ENCODE measurements at places on chromosomes 11 and 22.

DNA sequence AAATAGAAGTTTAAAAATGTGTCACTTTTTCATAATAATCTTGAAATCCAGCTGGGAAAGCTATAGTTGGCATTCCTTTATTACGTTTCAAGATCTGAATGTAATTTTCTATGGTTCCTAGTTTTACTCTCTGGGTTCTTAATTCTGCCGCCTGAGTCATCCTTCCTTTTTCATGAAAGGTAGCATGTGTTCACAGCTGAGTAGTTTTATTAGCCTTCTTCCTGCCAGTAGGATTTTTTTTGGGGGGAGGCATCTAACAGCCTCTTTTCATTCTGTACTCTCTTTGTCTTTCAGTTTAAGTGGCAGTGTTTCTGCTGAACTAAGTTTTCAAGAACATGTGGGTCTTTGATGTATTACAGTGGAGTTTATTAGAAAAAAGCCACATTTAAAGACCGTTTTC, 36.5 kb downstream of the OR2AG2 start:
- DNase-seq = no peak

DNA sequence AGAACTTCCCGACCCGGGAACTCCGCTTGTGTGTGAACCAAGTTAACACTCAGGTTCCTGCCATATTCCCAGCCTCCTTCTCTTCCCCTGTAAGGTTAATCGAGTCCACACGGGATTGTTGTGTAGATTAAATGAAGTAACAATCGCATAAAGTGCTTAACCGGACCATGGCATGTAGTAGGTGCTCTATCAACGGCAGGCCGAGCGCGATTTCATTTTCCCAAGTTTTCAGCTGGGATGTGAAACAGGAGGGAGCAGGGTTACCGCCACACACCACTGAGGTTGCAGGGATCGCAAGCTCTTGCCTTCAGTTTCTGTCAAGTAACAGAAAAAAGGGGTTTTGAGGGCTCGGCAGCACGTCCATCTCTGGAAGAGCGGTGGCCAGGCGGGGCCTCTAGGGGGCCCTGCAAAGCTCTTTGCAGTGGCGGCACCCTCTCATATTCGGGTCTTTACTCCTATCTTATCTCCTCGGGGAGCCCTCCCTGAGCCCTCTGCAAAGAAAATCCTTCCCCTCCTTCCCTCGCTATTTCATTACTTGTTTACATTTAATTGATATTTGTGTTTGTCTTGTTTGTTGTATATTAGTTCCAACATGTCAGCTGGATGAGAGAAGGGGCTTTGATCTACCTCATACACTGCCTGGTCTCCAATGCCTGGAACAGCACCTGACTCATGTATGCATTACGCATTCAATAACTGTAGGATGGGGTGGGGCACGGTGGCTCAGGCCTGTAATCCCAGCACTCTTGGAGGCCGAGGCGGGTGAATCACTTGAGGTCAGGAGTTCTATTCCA, 816 bp upstream of the PLEKHA7 start:
- DNase-seq = no peak

- DNase-seq = peak; percentile 58
Measured at GRCh38 chr11:46918083-46918787, at the start of gene LRP4. TSS of gene LRP4 (minus strand) at chr11:46918550. CDS start at chr11:46918379, 171 bp downstream.

GRCh38 chr22:50544078-50544745, 1.5 kb upstream of the KLHDC7B start:
- DNase-seq = no peak

DNA sequence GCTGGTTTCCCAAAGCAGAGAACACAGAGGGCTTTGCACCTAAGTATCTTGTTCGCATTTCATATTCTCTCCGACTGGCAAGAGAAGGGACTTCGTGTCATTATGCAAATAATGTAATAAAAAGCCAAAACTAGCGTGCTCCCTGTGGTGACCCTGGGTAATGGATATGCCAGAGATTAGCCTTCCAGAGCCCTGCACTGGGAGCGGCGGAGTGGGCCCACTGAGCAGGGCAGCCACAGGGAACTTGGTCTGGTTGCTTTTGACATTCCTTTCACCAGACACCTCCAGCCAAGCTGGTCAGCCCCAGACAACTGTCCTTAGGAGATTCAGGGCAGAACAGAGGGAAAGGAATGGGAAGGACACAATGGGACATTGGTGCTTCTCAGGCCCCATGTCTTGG, 56.1 kb downstream of the FLI1 start:
- no peak for DNase-seq

GRCh38 chr11:134416726-134417125, 4.7 kb upstream of the B3GAT1 start:
- DNase-seq = no peak

GRCh38 chr22:39529487-39529851, 3.1 kb downstream of the RPS19BP1 start:
- DNase-seq = no peak

GRCh38 chr11:104583857-104584256, 314.4 kb downstream of the CASP12 start:
- no peak for DNase-seq

DNA sequence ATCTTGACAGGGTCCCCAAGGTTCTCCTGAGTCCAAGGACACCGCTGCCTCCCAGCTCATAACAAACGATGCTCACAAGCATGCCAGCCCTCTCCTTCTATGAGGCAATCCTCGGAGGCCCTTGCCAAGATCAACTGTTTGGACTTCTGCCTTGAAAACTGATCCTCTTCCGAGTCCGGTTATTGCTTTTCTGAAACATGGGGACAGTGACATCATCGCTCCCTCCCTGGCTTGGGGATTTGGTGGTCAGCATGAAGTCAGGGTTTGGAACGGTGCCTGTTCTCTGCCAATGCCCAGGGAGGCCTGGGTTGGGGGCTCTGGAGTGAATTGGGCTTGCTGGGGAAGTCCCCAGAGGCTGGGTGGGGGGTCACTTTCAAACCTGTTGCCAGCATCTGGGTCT, 149.3 kb downstream of the FBXO7 start:
- DNase-seq = no peak

GRCh38 chr11:35879361-35879760, 64.5 kb upstream of the LDLRAD3 start:
- no peak for DNase-seq

GRCh38 chr11:96141626-96142025, 201.4 kb downstream of the MAML2 start:
- no peak for DNase-seq

DNA sequence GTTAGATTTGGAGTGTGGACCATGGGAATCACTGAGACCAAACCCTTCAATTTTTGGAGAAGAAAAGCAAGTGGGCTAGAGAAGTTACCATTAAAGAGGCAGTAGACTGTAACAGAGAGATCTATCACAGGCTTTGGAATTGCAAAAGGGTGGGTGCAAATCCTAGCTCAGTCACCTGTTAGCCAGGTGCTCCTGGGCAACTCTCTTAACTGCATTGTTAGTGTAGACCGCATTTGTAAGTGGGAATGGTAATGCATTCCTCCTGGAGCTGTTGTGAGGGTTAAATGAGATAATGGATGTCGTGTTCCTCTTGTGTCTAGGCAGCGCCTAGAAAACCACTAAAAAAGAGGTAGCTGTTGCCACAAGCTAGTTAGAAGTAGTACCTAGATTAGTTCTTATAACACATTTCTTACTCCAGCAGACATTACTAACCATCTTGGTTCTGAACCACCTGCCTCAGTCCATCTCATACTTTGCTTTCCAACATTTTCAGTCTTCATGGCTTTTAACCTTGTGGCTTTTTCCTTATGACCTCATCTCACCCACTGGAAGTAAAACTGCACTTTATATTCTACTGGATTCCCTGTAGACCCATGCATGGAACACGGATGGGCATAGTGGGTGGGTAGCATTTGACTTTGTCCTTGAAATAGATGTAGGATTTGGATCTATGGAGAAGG, 153.0 kb downstream of the HIPK3 start:
- DNase-seq = no peak

DNA sequence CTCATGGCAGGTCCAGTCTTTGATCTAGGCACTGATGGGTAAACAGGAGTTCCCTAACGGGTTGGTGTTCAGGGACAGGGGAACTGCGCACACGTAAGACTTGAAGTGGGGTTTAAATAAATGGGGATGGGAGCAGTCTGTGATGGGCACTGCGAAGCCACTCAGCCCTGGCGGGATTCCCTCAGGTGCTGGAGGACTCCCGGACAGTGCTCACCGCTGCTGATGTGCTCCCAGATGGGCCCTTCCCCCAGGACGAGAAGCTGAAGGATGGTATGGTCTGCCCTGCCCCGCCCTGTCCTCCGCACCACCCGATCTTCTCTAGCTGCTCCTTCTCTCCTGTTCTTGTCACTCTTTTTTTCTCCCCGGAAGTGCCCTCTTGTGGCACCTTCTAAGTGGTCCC, 9.5 kb downstream of the CCDC134 start:
- no peak for DNase-seq

GRCh38 chr11:74520927-74521665, 27.6 kb upstream of the LIPT2 start:
- DNase-seq = no peak

GRCh38 chr11:28860893-28861292, 752.7 kb downstream of the METTL15 start:
- DNase-seq = no peak

- no peak for DNase-seq
Measured at GRCh38 chr22:37195921-37196320, 7.9 kb upstream of the C1QTNF6 start.

DNA sequence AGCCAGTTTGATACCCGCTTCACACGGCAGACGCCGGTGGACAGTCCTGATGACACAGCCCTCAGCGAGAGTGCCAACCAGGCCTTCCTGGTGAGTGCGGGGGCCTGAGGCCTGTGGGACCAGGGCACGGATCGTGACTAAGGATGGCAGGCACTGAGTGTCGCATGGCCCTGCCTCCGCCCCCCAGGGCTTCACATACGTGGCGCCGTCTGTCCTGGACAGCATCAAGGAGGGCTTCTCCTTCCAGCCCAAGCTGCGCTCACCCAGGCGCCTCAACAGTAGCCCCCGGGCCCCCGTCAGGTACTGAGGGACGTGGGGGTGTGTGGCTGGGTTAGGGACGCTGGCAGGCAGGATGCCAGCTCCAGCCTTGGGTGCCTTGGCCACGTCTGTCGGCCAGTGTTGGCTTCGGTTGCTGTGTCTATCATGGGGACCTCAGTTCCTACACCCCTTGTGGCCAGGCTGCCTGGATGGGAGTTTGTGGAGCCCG, 3.0 kb downstream of the PTPRCAP start:
- no peak for DNase-seq

DNA sequence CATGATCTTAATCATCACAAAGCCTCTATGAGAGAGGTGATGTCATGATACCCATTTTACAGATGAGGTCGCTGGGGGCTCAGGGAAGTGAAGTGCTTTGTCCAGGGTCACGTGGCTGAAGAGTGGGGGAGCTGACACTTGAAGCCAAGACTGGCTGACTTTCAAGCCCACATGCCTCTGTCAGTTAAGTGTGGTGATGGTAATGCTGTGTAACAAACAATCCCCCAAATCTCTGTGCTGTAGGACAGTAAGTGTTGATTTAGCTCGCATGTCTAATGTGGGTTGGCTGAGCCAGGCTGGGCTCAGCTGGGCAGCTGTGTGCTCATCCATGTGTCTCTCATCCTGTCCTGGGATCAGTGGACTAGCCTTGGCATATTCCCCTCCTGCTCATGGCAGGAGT, 87.1 kb upstream of the GRK3 start:
- DNase-seq = no peak

DNA sequence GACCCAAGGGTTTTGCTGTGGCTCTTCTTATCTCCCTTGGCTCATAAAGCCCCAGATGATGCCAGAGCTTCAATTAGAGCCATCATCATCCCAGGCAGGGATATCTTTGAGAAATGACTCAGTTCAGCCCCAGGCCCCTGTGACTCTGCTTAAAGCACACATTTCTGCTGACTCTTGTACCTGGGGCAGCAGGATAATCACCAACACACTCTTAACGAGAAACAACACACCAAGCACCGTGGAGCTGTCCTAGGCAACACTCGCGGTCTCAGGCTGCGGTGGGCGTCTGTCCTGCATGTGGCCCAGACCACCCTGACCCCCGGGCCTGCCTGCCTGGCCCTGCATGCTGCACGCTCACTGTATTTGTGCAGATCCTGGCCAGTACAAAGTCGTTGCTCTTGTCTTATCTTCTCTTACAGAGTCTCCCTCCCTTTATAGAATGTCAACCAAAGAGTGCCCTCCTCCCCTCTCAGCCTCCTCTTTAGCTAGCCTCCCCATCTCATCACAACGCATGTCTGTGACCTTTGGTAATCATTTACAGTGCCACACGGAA, 114.2 kb upstream of the PARVA start:
- DNase-seq = no peak

GRCh38 chr11:93133488-93134109, 64.2 kb downstream of the SLC36A4 start:
- no peak for DNase-seq

DNA sequence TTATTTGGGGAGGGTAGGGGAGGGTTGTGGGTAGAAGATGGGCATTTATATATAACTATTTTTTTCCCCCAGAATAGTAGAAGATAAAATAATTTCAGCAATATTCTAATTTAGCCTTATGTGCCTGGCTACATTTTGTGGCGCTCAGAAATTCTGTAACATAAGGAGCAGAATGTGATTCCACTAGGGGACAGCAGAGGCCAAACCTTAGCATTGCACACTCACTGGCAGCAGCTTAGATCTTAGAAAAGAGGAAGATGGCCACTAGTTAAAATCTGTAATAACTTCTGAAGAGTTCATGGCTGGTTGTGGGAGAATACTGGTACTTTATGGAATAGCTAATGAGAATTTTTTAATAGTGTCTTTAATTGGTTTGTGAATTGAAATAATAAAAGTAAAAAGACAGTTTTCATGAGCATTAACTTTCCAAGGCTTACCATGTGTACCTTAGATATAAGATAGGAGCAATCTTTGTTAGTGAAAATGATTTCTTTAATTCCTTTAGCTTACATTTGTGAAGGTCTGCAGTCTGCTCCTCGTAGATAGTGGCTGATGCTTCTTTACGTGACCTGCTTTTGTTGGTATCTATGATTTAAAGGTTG, 33.1 kb downstream of the DDX10 start:
- DNase-seq = no peak

- DNase-seq = no peak
Measured at GRCh38 chr11:76708972-76709660, 38.6 kb upstream of the LRRC32 start.

GRCh38 chr11:9688716-9689511, 25.0 kb downstream of the SWAP70 start:
- peak; percentile 38 for DNase-seq

GRCh38 chr22:21102659-21103267, 57.0 kb downstream of the LRRC74B start:
- DNase-seq = peak; percentile 27

DNA sequence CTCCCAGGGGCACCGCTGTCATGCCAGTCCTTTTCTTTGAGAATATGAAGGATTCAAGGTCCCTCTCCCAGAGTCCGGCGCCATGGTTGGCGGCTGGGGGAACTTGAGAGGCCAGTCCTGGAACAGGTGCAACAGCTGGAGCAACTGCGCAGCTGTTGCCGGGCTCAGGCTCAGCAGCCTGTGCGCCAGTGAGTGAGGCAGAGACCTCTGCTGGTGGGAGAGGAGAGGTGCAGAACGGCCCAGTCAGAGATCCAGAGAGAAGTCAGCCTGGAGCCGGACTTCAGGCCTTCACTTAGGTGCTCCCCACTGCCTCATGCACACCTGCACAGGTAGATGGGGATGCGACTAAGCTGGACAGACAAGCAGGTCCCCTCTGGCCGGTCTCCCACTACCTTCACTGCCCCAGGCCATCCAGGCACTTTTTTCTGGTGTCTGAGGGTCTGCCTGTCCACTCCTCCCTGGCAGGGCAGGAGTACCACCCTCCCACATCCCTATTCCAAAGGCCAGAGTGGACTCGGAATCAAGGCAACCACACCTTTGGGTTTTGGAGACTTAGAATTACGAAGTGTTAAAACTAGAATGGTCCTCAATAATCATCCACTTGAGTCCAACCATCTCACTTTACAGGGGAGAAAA, 4.6 kb downstream of the CHRDL2 start:
- DNase-seq = peak; percentile 48

GRCh38 chr11:46628961-46629360, 11.6 kb downstream of the ATG13 start:
- DNase-seq = no peak
